Immature natural killer cell (primary cell): ENCODE measurements at places on chromosomes 7 and 10. TPM values are rescaled to one million over a fixed set of nuclear protein-coding genes. Genes with fewer than 3 reads are reported as not detected.
A peak's percentile ranks its signal among the peaks of the same experiment; 100 is the strongest.

- no peak overlapping the region for H3K27ac ChIP-seq
- DNase-seq: no peak
- no peaks in the 10 kb centered on the region for H3K27me3 ChIP-seq
Measured at GRCh38 chr10:5447056-5447455, 34.7 kb downstream of the NET1 start.

- peaks cover 55% of the 10 kb centered on the region for H3K4me1 ChIP-seq
- no peak overlapping the region for H3K4me3 ChIP-seq
- peak overlapping the region; percentile 29 for H3K27ac ChIP-seq
- peaks cover 2% of the 10 kb centered on the region for H3K27me3 ChIP-seq
- DNase-seq: no peak
Measured at GRCh38 chr10:63219749-63220148, 86.6 kb downstream of the NRBF2 start.

DNA sequence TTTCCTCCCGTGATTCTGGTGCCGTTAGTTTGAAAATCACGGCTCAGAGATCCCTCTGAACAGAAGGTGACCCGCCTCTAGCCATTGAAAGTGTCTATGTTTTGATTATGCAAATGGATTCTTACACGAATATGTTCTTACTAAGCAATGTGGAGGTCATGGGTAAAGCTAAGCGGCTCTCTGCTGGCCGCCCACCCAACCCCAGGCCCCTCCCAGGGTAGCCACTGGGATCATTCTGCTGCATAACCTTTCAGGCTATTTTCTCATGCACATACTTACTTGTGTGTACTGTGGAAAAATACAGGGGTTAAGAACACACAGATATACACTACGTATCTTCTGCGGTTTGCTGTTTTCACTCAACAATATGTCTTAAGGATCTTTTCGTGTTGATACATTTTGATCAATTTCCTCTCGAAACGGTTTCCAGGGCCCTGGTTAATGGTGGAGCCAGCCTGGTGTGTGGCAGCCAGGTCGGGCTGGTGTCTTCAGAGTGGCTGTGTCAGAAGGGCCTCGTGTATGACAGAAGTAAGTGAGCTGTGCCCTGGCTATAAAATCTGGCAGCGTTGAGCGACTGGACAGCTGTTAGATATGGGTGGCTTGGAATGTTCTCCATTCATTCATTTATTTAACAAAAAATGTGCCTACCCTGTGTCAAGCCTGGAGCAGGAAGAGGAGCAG is 29.9 kb downstream of the ZNF783 start:
- H3K27ac ChIP-seq: no peak overlapping the region
- H3K36me3 ChIP-seq: peaks cover 6% of the 10 kb centered on the region
- no peak overlapping the region for H3K4me3 ChIP-seq
- no peak for DNase-seq
- H3K27me3 ChIP-seq: no peaks in the 10 kb centered on the region

The PARP12 gene
- 24.3 TPM for polyA plus RNA-seq

DNA sequence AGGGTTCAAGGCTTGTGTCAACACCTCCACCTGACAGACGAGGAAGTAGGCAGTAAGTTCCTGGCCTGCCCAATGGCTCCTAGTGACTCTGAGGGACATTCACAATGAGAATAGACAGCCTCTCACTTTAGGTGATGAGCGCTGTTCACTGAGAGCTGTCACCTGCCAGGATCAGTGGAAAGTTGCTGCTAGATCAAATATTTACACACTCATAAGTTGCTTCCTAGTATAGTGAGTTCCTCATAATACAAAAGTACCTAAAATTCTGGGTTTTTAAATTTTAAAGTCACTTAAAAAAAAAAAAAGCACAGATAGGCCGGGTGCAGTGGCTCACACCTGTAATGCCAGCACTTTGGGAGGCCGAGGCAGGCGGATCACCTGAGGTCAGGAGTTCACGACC is 320.8 kb downstream of the PRPF18 start:
- no peaks in the 10 kb centered on the region for H3K27me3 ChIP-seq
- H3K27ac ChIP-seq: no peak overlapping the region
- DNase-seq: no peak
- no peaks in the 10 kb centered on the region for H3K4me1 ChIP-seq
- H3K4me3 ChIP-seq: no peak overlapping the region
